ENCODE measurements at places on chromosomes 7 and 10.

DNA sequence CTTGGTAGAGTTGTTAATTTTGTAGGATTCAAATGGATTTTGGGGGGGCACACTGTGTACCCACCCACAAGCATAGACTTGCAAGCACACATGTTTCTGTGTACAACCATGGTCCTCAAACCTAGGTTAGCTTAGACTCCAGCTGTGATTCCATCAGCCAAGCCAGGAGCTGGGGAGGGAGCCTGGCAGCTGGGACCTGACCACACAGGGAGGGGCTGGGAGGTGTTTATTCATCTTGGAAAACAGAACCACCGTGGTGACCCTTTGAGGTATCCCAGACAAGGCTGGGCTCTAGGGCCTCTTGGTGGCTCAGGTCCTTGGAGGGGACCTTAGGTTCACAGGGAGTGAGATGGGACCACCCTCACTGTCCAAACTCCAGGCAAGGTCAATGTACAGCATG is 410.3 kb downstream of the NEBL start:
- no peak for DNase-seq

GRCh38 chr7:103940382-103941268 is 48.8 kb downstream of the RELN start:
- no peak for DNase-seq

- no peak for DNase-seq
Measured at GRCh38 chr7:51316262-51316665, 345 bp downstream of the COBL start.

- DNase-seq: no peak
Measured at GRCh38 chr7:98348726-98349474, 52.0 kb downstream of the BAIAP2L1 start.

GRCh38 chr7:130906575-130906974 is 172.6 kb upstream of the KLF14 start:
- no peak for DNase-seq

DNA sequence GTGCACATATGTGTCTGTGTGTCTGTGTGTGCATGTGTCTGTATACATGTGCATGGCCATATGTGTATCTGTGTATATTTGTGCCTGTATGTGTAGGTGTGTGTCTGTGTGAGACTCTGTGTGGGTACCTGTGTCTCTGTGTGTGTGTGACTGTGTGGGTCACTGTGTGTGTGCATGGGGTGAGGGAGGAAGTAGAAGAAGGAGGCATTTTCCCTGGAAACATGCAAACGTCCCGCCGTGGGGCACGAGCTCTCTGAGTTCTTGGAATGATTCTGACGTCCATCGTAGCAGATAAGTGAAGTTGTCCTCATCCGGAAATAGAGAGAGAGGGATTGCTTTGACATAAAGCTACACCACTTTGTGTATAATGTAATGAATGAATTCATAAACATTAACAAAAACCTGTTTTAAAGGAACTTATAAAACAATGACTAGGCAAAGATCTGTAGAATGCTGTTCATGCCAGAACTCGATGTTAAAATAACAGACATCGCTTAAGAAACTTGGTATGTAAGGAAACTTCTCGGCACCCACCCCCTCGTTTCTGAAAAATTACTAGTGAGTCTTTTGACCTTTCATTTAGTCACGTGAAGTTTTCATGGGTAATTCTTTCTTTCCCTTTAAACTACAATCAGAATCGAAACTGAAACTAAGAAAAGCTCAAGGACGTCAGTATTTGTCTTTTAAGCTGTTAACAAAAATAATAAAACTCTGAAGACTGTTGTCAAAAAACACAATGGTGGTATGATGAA is 43.6 kb upstream of the KLF6 start:
- DNase-seq: peak; percentile 39

DNA sequence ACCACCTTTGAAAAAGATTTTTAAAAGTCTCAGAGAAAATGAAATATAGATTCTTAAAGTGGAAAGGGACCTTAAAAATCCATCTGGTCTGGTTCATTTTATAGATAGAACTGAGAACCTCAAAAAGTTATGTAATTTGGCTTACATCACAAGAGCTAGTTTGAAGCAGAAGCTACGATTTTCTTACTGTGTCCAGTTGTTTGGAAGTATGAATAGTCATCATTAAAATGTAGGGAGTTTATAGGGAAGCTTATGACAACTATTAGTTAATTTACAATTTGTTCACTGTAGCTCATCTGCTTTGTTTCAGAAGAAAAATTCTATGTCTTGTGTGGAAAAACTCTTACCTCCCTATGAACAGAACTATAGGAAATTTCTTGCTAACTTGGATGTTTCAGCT is 26.9 kb downstream of the ZEB1 start:
- DNase-seq: no peak

GRCh38 chr7:142919656-142920055 is 13.9 kb downstream of the TRPV5 start:
- no peak for DNase-seq
